ENCODE measurements at places on chromosomes 2 and 18.

DNA sequence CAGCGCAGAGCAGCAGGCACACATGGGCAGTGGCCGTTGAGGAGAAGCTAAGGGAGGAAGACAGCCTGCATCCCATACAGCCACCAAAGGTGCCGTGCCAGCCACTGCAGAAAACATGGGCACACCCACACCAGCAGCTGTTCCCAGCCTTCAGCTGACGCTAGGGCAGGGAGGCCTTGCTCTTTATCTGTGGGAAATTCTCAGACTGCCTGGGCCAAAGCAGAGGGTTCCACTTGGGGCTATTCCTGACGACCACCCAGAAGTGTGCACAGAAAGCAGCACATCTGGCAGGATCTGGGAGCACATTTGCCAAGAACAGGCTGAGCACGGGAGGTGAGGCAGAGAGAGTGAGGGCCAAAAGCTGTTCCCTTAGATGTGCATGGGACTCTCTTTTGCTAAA, 101.3 kb upstream of the SOX11 start:
- DNase-seq, result no peak
- H3K36me3 ChIP-seq, result no peaks in the 10 kb centered on the region
- H3K27me3 ChIP-seq, result no peaks in the 10 kb centered on the region
- no peak overlapping the region for H3K27ac ChIP-seq

GRCh38 chr2:222134654-222135053, 164.1 kb downstream of the PAX3 start:
- H3K4me1 ChIP-seq, result no peaks in the 10 kb centered on the region
- DNase-seq, result no peak
- H3K4me3 ChIP-seq, result no peak overlapping the region
- H3K27me3 ChIP-seq, result peaks cover 6% of the 10 kb centered on the region

- no peak for DNase-seq
- H3K4me3 ChIP-seq, result no peak overlapping the region
These were observed 4.5 kb upstream of the SIX3 start for GRCh38 chr2:44936715-44937687.

GRCh38 chr2:59776726-59777008, 776.8 kb downstream of the BCL11A start:
- no peak overlapping the region for H3K4me3 ChIP-seq
- DNase-seq, result no peak
- H3K4me1 ChIP-seq, result no peaks in the 10 kb centered on the region
- no peaks in the 10 kb centered on the region for H3K36me3 ChIP-seq
- no peaks in the 10 kb centered on the region for H3K27me3 ChIP-seq

DNA sequence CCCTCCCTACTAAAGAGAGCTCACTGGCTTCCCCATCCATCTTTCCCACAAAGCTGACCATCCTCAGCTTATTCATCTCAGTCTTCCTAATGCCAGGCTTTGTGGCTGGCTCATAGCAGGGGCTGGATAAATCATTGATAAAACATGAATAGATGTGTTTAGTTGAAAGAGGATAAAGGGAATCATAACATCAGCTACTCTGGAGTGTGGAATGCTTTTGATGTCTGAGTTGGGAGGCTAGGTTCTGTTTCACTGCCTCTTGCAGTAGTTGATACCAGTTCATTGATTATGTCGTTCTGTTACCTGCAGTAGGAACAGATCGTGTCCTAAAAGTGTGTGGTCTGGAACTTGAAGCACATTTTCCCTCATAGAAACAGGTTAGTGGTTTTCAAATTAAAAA, 66.3 kb upstream of the HK2 start:
- H3K36me3 ChIP-seq, result peaks cover 1% of the 10 kb centered on the region

GRCh38 chr2:18077704-18078103, 199.2 kb downstream of the KCNS3 start:
- no peak overlapping the region for H3K27ac ChIP-seq
- H3K36me3 ChIP-seq, result no peaks in the 10 kb centered on the region
- H3K4me1 ChIP-seq, result no peaks in the 10 kb centered on the region
- H3K27me3 ChIP-seq, result no peaks in the 10 kb centered on the region

DNA sequence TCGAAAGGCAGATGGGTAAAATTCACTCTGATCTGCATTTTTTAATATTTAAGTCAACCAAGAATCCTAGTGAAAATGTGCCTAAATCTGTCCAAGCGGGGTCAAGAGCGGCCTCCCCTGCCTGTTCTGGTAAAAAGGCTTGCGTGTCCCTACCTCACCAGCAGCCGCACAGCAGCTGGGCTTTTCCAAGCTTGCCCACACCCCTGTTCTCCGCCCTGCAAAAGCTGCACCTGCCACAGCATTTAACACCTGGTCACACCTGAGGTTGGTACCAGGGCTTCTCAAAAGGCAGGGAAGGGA, 25.8 kb upstream of the TMEM182 start:
- H3K36me3 ChIP-seq, result peaks cover 5% of the 10 kb centered on the region
- peak overlapping the region; percentile 77 for H3K4me3 ChIP-seq

GRCh38 chr18:3872641-3873040, 422.7 kb downstream of the TGIF1 start:
- no peaks in the 10 kb centered on the region for H3K36me3 ChIP-seq
- H3K4me1 ChIP-seq, result no peaks in the 10 kb centered on the region
- H3K4me3 ChIP-seq, result no peak overlapping the region
- no peaks in the 10 kb centered on the region for H3K27me3 ChIP-seq

- no peak overlapping the region for H3K4me3 ChIP-seq
- H3K27ac ChIP-seq, result no peak overlapping the region
- no peaks in the 10 kb centered on the region for H3K36me3 ChIP-seq
- H3K4me1 ChIP-seq, result no peaks in the 10 kb centered on the region
- DNase-seq, result no peak
These were observed 18.0 kb downstream of the COLEC11 start for GRCh38 chr2:3612639-3613523.

GRCh38 chr2:59083075-59083828, 842.1 kb upstream of the FANCL start:
- H3K27me3 ChIP-seq, result no peaks in the 10 kb centered on the region
- no peaks in the 10 kb centered on the region for H3K4me1 ChIP-seq
- no peak for DNase-seq
- no peaks in the 10 kb centered on the region for H3K36me3 ChIP-seq
- H3K4me3 ChIP-seq, result no peak overlapping the region
- no peak overlapping the region for H3K27ac ChIP-seq

DNA sequence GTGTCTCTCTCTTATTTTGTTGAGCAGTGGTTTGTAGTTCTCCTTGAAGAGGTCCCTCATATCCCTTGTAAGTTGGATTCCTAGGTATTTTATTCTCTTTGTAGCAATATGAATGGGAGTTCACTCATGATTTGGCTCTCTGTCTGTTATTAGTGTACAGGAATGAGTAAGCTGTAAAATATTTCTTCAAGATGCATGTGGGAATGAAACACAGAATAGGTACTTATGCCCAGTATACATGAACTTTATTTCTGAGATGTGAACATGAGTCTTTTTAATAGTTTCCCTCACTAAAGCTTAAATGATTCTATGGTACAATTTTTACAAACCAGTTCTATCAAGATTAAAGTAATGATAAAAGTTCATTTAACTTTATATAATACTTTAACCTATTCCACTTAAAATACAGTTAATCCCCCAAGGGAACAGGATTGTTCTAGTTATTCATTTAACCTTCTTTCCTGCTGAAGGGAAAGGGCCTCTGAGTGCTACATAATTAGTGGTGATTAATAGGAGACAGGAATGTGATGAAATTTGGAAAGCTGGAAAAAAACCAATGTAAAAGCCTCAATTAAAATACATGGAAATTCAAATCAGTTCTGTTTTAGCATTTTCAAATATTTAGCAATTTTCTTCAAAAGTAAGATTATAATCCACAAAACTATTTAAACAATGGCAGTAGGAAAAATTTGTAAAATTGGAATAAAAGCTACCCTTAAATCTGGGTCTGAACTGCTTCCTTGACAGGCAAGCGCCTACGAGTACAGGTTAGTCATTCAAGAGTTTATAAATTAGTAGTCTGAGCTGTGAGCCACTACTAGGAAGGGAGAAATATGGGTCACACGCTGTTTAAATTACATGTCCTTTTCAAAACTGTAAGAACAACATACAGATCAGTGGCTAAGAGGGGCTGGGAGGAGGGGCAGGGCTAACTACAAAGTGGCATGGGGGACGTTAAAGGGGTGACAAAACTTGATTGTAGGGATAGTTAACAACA, 28.9 kb downstream of the SPIRE1 start:
- H3K27ac ChIP-seq, result no peak overlapping the region
- no peak for DNase-seq

GRCh38 chr2:231337807-231338759, 57.4 kb upstream of the B3GNT7 start:
- no peaks in the 10 kb centered on the region for H3K27me3 ChIP-seq
- H3K4me1 ChIP-seq, result no peaks in the 10 kb centered on the region
- DNase-seq, result no peak
- H3K27ac ChIP-seq, result no peak overlapping the region
- no peak overlapping the region for H3K4me3 ChIP-seq

- H3K27ac ChIP-seq, result peak overlapping the region; percentile 3
- H3K4me3 ChIP-seq, result no peak overlapping the region
- no peak for DNase-seq
- H3K36me3 ChIP-seq, result no peaks in the 10 kb centered on the region
- no peaks in the 10 kb centered on the region for H3K27me3 ChIP-seq
- peaks cover 8% of the 10 kb centered on the region for H3K4me1 ChIP-seq
These were observed 64.9 kb downstream of the CDH2 start for GRCh38 chr18:28112056-28112470.

GRCh38 chr18:361941-362310, 94.1 kb upstream of the THOC1 start:
- H3K4me3 ChIP-seq, result no peak overlapping the region
- H3K27me3 ChIP-seq, result no peaks in the 10 kb centered on the region
- H3K4me1 ChIP-seq, result no peaks in the 10 kb centered on the region
- H3K36me3 ChIP-seq, result no peaks in the 10 kb centered on the region

DNA sequence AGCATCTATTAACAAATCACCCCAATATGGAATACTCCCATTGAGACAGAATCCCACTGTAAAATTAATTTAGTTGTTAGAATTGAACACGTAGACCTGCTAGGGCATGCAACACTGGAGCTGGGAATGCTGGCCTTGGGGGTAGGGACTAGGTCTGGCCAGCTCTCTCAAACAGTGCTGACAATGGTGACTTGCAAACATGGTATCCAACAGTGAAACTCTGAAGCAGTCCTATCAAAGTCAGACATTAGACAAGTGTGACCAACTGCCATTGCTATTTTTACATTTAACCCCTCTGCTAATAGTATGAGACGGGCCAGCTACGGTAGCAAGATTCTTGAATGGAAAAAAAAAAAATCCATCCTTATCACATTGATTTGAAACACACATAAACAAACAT, 7.2 kb downstream of the E2F6 start:
- H3K27me3 ChIP-seq, result no peaks in the 10 kb centered on the region
- no peaks in the 10 kb centered on the region for H3K4me1 ChIP-seq
- no peak for DNase-seq
- no peaks in the 10 kb centered on the region for H3K36me3 ChIP-seq

- no peaks in the 10 kb centered on the region for H3K36me3 ChIP-seq
- no peaks in the 10 kb centered on the region for H3K4me1 ChIP-seq
- no peaks in the 10 kb centered on the region for H3K27me3 ChIP-seq
- DNase-seq, result no peak
- no peak overlapping the region for H3K27ac ChIP-seq
These were observed 357.2 kb downstream of the SATB2 start for GRCh38 chr2:199100326-199101110.

- H3K27me3 ChIP-seq, result no peaks in the 10 kb centered on the region
- H3K4me3 ChIP-seq, result no peak overlapping the region
- peak; percentile 89 for DNase-seq
- peak overlapping the region; percentile 43 for H3K27ac ChIP-seq
These were observed 114.8 kb downstream of the PLB1 start for GRCh38 chr2:28610583-28611201.

GRCh38 chr18:63159590-63159989, 160.0 kb downstream of the BCL2 start:
- H3K36me3 ChIP-seq, result no peaks in the 10 kb centered on the region
- H3K27ac ChIP-seq, result no peak overlapping the region
- H3K27me3 ChIP-seq, result no peaks in the 10 kb centered on the region
- H3K4me3 ChIP-seq, result no peak overlapping the region
- H3K4me1 ChIP-seq, result peaks cover 11% of the 10 kb centered on the region

DNA sequence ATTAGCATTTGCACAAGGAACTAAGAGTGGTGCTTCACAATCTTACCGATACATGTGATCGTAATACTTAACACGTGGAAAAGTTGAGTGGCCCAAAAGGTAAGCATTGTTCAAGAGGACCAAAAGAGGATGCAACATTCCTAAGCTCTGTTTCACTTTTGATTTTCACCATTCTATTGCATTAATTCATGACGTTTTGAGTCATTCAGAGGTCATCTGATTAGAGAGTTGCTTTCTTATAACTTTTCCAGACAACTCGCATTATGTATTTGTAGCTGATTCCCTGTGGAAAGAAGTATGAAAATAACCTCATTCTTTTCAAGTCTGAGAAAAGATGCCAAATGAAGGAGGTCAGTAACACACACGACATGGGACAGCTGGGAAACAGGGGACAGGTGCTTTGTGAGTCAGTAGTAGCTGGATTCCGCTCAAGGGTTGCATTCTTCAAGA, 344.4 kb downstream of the RND3 start:
- H3K4me3 ChIP-seq, result no peak overlapping the region
- no peaks in the 10 kb centered on the region for H3K36me3 ChIP-seq
- no peaks in the 10 kb centered on the region for H3K27me3 ChIP-seq
- H3K4me1 ChIP-seq, result no peaks in the 10 kb centered on the region
- H3K27ac ChIP-seq, result no peak overlapping the region
- DNase-seq, result no peak

DNA sequence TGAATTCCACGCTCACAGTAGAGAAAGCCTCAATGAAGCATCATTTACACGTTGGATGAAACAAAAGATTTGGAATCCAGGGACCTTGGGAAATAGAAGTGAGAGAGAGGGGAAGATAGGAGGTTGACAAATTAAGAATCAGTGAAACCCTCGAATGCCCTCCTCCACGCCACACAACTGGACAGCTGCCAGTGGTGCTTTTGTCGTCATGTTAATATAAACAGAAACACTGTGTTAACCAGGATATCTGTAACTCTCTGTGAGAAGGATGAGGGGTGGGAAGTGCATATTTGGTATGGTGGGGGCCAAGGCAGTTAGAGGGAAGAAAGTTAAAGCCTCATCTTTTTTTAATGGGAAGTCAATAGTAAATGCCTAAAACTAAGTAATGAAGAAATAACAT, 108.7 kb downstream of the GFPT1 start:
- H3K27ac ChIP-seq, result no peak overlapping the region
- no peaks in the 10 kb centered on the region for H3K27me3 ChIP-seq
- no peak overlapping the region for H3K4me3 ChIP-seq
- no peaks in the 10 kb centered on the region for H3K36me3 ChIP-seq
- H3K4me1 ChIP-seq, result no peaks in the 10 kb centered on the region
- DNase-seq, result no peak

GRCh38 chr2:186064507-186064906, 325.9 kb downstream of the FSIP2 start:
- no peaks in the 10 kb centered on the region for H3K36me3 ChIP-seq
- no peak for DNase-seq
- H3K4me1 ChIP-seq, result no peaks in the 10 kb centered on the region
- no peaks in the 10 kb centered on the region for H3K27me3 ChIP-seq
